ENCODE measurements at places on chromosomes 7 and 10.
A peak's percentile ranks its signal among the peaks of the same experiment; 100 is the strongest.

DNA sequence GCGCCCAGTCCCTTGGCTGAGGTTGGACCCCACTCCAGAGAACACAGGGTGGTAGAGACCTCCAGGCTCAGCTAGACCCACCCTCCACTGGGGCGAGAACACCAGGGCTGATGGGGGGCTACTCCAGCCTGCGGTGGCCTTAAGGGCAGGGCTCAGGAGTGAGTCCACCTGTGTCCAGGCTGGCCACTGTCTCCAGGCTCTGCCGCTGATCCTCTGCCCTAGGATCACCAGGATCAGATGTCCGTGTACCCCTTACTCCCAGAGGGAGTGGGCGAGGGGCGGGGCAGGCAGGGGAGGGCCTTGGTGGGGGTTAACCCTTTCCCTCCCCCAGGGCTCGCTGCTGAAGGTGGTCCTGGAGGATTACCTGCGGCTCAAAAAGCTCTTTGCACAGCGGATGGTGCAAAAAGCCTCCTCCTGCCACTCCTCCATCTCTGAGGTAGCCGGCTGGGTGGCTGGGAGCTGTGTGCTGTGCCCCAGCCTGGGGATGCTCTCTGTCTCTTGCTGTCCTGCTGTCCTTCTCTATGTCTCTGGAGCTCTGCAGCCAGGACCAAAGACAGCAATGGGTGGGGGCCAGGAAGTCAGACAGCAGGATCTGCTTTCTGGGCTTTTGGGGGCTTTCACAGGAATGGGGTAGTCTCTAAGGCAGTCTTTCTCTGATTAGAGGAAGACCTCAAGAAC, 38.0 kb downstream of the PSAP start:
- no peak for DNase-seq

GRCh38 chr7:27148031-27148755, 619 bp upstream of the HOXA6 start:
- no peak for DNase-seq

DNA sequence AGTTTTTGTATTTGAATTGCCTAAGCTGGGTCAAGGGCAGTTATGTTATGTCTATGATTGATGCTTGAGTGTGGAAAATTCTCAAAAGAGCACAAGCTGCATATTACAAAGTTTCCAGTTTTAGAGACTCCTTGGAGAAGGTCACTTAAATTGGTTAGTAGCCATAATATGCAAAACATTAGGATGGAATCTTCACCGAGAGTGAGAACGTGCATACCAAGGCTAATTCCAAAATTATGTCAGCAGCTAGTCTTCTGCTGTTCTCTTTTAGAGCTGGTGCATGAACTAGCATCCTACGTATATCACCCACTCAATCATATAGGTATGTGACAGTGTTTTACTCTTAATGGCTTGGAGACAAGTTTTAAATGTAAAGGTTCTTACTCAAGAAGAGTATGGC, 49.2 kb downstream of the MKX start:
- DNase-seq, result no peak

GRCh38 chr10:20977300-20977699, 80.2 kb upstream of the NEBL start:
- no peak for DNase-seq

GRCh38 chr10:16944402-16944801, 127.2 kb upstream of the RSU1 start:
- DNase-seq, result no peak

DNA sequence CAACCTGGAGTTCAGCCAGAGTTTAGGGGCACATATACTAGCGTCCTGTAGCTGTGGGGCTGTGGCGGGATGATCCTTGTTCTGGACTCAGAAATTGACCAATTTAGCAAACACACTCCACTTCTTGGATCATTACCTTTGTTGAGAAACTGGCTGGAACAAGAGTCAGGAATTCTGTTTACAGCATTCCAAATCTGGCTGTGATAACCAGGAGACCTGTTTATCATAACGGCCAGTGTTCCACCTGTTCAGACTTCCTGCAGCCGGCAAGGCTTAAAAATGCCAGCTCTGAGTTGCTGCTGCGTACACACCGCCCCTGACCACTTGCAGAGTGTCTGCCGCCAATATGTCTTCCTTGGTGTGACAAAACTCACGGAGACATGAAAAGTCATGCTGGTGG, 64.8 kb downstream of the ARMC3 start:
- DNase-seq, result no peak

GRCh38 chr10:16886031-16886430, 68.8 kb upstream of the RSU1 start:
- DNase-seq, result no peak

- DNase-seq, result no peak
Measured at GRCh38 chr7:50305583-50306493, 1.3 kb downstream of the IKZF1 start.

DNA sequence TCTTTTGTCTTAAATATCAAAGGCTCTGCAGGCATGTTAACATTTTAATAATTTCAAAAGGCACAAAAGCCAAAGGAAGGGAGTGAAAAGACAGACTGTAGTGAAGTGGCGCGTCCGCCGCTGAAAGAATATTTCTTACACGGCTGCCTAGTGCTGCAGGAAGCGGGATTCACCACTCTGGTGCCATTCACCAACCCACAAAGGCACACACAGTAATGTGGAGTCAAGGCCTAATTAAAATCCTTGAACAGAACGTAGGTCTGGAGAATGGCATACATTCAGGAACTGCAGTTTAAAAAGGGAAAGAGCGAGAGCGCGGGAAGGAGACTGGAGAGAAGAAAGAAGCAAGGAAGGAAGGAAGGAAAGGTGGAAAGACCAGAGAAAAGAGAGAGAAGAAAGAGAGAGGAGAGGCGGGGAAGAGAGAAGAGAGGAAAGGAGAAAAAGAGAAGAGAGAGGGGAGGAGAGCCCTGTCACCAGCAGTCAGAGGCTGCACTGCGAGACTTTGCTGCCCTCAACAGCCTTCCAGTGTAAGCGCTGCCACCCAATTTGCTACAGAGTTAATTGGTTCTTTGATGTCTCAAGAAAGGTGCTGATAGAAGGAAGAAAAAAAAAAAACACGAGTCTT, 554.0 kb downstream of the MDFIC start:
- DNase-seq, result peak; percentile 41

DNA sequence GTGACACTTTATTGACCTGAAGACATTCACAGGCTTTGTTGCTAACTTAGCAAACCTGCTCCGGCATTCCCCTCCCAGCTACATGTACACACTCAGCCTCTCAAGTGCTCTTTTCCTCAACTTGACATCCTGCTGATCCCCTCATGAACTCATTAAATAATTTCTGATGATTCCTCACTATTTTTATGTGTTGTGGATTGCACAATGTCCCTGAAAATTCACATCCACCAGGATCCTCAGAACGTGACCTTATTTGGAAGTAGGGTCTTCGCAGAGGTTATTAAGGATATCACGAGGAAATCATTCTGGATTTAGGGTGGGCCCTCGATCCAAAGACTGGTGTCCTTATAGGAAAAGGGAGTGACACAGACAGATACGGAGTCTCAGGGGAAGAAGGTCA, 27.3 kb downstream of the FIGNL1 start:
- DNase-seq, result no peak

DNA sequence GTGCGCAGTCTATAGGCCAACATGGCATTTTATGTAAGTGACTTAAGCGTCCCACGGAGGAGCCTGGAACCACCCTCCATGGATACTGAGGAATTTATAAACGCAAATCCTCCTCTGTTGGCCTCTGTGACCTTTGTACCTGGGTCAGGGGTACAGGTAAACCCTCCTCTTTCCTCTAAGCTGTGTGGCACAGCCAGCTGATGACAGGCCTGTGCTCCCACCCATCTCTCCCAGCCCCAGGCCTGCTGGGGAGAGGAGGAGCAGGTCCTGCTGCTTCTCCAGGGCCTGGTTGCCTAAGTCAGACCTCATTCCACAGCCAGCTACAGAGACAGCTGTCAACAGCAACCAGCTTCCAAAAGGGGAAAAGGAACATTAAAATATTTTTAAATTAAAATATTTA, 5.0 kb downstream of the AVPI1 start:
- peak; percentile 17 for DNase-seq

DNA sequence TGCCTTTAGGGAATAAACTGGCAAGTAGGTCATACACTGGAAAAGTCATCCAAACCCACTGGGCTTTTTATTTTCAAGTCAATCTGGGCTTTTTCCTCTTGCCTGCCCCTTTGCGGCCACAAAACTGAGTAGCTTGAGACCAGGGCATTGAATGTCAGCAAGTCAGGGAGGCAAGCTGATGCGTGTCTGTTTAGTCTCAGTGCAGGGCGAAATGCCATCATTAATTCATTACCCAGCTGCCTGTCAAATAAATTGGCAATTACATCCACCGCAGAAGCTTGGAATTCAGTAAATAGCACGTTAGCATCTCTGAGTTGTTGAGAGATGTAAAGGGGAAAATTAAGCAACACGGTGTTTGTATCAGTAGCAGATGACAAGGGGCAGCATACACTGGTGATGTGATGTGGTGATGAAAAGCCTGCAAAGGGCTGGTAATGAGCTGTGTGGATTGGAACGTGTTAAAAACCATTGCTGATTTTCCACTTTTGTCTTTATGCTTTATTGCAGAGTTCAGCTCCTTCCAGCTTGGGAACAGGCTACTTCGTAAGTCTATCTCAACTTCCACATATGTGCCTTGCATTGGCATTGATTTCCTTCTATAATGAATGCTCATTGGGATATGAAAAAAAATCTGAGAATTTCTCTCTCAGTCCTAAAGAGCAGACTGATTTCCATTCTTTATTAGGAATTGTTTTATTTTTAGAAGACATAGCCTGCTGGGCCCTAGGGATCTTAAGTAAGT, 535.9 kb downstream of the AUTS2 start:
- no peak for DNase-seq

- no peak for DNase-seq
Measured at GRCh38 chr10:19915125-19915524, 98.9 kb downstream of the PLXDC2 start.

DNA sequence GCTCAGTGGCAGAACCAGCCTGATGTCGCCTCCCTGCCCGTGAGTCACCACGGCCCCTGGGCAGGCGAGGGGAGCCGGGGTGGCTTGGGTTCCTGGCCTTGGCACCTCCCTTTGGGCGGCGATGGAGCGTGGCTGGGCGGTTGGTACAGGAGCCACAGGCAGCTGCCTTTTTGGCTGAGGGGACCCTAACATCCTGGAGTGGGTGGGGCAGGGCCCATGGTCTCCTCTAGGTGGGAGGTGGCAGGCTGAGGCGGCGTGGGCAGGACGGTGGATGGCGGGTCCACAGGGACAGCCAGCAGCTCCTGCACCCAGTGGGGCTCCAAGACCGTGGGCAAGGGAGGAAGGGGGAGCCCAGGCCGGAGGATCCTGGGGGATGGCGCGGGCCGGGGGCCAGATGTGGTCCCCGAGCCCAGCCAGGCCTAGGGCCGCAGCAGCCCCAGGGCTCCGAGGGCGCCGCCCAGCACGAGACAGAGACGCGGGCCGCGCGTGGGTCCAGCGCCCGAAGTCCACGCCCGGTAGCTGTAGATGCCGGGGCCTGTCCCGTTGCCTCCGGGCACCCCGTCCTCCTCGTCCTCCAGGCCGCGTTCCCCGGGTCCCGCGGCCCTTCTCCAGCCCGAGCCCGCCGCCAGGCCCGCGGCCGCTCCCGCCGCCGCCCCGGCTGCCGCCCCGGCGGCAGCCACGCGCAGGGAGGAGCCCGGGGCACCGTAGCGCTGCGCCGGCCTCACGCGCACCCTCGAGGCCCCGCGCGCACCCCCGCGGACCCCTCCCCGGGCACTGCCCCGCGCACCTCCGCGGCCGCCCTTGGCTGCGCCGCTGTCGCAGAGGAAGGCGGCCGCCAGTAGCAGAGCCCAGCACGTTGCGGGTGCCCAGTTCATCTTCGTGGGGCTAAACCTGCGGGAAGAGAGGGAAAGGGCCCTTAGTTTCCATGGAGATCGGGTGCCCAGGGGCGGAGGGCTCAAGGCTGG, 1.3 kb downstream of the SPRN start:
- DNase-seq, result no peak

DNA sequence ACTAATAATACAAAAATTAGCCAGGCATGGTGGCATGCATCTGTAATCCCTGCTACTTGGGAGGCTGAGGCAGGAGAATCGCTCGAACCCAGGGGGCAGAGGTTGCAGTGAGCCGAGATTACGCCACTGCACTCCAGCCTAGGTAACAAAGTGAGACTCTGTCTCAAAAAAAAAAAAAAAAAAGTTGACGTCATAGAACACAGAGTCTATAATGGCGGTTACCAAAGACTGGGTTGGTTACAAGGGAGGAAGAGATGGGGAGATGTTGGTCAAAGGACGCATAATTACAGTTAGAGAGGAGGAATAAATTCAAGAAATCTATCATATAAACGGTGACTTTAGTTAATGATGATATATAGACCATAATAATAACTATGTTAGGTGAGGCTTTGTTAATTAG, 309.7 kb upstream of the HGF start:
- DNase-seq, result no peak

GRCh38 chr7:155483245-155483644, 25.3 kb downstream of the EN2 start:
- no peak for DNase-seq

GRCh38 chr7:141511676-141512396, 39.4 kb upstream of the AGK start:
- no peak for DNase-seq

DNA sequence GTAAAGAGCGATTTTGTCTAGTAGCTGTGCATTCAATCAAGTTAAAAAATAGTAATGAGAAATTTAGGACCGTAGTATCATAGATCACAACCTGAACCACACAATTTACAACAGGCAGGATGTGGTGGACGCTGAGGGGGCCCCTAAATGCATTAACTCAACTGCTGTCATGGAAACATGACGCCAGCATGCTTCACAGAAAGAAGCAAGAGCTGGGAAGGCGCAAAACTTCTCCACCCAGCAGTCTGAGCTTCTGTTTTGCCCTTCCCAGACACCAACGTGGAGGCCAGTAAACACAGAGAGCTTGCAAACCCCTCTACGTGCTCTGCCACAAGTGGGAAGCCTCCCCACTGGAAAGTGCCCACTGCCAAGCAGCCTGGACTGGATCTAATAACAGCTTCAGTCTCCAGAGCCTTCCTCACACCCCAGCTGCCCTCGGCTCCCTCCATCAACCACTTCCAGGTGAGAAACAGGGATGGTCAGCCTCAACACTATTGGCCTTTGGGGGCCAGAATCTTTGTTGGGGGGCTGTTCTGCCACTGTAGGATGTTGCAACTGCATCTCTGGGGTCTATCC, 151.8 kb downstream of the SFMBT2 start:
- DNase-seq, result no peak

GRCh38 chr7:148049068-148049467, 541.5 kb upstream of the C7orf33 start:
- DNase-seq, result no peak

DNA sequence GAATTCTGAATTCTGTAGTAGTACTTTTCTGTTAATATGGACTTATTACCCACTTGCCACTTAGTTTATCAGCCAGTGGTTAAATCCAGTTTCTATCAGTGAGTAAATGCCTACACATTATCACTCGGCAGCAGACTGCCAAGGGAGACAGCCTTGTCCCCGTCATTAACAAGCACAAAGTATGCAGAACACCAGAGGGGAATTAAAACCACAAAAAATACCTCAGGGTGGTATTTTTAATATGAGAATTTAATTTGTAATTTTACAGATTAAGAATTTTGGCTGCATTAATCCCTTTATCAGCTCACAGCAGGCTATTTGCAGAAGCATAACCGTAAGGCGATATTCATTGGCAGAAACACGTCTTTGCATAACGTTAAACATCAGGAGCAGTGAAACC, 150.0 kb upstream of the FZD1 start:
- no peak for DNase-seq
